ENCODE measurements at places on chromosomes 16 and 17.

- no peak for DNase-seq
These were observed 6.7 kb downstream of the GPR142 start for GRCh38 chr17:74373838-74374606.

GRCh38 chr16:72848759-72849664 is 198.9 kb downstream of the ZFHX3 start:
- peak; percentile 87 for DNase-seq

DNA sequence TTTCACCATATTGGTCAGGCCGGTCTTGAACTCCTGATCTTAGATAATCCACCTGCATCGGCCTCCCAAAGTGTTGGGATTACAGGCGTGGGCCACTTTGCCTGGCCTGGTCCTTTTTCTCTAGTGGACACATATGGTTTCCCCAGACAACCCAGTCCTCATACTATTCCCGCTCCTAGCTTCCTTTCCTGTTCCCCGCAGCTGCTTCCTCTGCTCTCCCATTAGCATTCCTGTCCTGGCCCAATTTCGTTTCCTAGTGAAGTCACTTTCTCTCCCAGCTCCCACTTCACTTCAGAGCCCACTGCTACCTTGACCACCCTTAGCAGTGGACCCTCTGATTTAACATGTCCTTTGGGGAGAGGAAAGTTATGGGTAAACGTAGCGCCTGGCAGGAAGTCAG is 11.3 kb downstream of the KATNIP start:
- DNase-seq = no peak

DNA sequence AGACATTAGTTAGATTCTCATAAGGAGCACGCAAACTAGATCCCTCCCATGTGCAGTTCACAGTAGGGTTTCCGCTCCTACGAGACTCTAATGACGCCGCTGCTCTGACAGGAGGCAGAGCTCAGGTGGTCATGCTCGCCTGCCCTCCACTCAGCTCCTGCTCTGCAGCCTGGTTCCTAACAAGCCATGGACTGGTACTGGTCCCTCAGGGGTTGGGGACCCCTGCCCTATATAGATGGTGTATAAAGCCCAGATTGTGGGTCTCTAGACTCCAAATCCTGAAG is 52.1 kb upstream of the LYRM9 start:
- no peak for DNase-seq

DNA sequence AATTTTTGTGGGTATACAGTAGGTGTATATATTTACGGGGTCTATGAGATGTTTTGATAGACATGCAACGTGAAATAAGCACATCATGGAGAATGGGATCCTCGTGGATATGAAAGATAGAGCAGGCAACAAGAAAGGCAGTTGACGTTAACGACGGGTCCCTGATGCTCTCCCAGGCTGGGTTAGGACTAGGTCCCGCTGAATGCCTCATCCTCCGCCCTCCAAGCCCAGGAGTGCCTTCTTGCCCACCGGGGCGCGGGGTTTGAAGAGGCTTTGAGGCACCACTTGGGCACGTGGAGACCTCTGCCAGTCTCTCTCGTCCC is 9.5 kb upstream of the ZFP90 start:
- DNase-seq = no peak

- no peak for DNase-seq
These were observed 838 bp upstream of the TMEM97 start for GRCh38 chr17:28317966-28318758.

DNA sequence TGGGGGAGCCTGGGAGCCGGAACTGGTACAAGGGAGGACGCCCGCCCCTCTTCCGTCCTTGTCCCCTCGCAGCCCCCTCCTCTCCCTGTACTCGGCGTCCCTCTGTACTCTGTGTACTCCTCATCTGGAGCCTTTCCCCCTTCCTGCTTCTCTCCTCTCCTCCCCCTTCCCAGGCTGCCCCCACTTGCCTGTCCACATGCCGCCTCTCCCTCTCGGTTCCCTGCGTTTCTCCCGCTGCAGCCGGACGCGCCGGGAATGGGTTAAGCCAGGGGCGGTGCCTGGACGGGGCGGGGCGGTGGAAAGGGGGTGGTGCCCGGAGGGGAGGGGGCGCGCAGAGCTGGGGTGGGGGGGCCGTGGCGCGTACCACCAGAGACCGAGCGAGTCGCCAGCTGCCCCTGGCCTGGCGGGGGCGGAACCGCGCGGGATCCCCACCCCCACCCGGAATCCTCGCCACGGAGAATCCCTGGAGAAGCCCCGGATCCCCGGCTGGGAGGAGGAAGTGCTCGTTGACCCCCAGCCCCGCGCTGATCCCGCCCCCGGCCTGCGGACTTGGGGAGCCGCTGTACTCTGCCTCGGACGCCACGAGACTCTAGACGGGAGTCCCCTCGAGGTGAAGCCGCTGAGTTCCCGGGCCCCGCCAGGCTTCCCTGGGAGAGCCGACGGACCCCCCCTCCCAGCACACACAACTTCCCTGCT is 22.6 kb downstream of the GJD3 start:
- peak; percentile 58 for DNase-seq

GRCh38 chr16:54341892-54342776 is 55.5 kb upstream of the IRX3 start:
- DNase-seq = peak; percentile 47

GRCh38 chr17:51224402-51225262 is 35.2 kb downstream of the MBTD1 start:
- DNase-seq = no peak

- DNase-seq = peak; percentile 27
These were observed 291.8 kb downstream of the SOX9 start for GRCh38 chr17:72412650-72413076.

GRCh38 chr17:20613248-20613647 is 33.7 kb downstream of the CDRT15L2 start:
- DNase-seq = no peak

DNA sequence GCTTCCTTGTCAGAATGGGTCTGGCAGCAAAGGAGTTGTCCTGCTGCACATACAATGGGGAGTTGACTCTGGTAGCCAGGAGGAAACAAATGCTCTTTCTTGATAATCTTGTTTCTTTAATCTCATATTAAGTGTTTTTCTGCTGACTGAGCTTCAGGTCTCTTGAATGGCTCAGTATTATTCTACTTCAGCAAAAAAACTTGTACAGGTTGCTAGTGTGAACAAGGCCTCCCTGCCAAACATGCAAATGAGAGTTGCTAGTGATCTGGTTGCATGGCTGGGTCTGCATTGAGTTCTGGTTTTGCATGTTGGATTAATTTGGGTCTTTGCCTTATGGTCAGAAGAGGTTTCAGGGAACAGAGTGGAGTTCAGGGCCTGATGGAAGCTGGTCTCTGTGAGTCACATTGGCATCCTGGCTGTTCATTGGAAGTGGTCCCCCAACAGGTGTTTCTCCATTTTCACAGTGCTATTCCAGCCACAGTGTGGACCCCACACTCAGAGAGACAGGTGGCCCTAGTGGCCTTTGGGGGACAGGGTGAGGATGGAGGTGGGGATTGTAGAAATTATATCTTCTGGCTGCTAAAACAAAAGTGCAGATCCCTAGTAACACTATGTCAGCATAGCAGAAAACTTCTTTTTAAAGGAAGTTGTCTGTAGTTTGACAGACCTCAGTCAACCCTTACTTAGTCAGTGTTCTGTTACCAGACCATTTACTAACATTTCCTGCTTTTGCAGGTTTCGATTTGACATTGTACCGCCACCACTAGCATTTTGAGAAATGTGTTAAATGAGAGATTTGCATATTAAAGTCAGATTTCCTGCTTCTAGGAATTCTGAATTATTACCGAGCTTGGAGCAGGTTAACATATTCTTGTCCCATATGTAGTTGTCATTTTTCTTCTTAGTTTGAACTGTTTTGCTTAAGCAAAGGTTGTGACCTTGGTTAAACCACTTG is 47.1 kb downstream of the EPN2 start:
- DNase-seq = no peak

GRCh38 chr16:12677502-12677901 is 126.2 kb downstream of the CPPED1 start:
- no peak for DNase-seq

- DNase-seq = no peak
These were observed 225.4 kb downstream of the SEC14L1 start for GRCh38 chr17:77366206-77366557.

GRCh38 chr17:58556833-58557250 is 42.4 kb upstream of the MTMR4 start:
- no peak for DNase-seq

DNA sequence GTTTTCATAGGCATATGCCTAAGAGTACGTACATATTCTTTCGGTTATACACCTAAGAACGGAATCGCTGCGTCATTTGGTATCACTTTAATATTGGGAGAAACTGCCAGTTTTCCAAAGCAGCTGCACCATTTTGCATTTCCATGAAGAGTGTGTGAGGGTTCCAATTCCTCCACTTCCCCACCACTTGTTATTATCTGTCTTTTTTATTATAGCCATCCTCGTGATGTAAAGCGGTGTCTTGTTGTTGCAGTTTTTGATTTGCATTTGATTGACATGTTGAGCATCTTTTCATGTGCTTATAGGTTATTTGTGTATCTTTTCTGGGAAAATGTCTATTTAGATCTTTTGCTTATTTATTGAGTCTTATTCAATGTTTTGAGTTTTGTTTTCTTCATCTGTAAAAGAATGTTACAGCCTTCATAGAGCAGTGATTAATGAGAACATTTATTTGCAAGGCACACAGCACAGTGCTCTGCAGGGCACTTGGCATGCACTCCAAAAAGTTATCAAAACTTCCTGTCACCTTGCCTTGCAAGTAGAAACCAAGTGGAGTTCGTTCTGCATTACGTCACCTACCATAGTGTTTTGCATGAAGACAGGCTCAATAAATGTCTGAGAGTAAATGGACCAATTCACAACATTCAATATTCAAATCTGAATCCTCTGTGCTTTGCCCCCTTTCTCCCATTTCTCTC is 26.6 kb upstream of the ST6GALNAC1 start:
- no peak for DNase-seq

DNA sequence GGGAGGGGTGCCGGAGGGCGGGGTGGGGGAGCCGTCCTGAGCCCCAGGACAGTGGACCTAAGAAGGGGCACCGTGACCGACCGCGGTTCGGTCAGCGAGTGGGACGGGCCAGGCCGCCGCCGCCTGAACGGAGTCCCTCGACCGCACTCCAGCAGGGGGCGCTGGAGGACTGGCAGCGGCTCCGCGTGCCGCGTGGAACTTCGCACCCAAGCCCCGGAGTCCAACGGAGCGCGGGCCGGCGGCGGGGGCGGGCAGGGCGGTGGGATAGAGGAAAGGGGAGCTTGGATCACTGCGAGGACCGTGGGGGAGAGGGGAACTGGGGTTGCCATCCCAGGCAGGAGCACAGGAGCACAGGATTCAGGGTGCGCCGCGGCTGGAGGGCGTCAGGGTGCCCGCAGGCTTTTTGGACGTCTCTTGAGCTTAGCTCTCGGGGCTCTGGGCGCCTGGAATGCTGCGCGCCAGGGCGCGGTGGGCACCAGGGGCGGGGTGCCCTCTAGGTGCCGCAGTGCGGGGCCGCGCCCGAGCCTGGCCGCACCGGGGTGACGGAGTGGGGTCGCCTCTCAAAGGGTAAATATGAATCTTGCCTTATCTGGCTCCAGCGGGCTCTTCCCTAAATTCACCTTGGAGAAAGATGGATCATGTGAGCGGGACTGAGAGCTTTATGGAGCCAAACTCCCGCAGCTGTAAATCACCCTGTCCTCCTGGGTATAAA is 379 bp upstream of the OTOP2 start:
- peak; percentile 28 for DNase-seq

DNA sequence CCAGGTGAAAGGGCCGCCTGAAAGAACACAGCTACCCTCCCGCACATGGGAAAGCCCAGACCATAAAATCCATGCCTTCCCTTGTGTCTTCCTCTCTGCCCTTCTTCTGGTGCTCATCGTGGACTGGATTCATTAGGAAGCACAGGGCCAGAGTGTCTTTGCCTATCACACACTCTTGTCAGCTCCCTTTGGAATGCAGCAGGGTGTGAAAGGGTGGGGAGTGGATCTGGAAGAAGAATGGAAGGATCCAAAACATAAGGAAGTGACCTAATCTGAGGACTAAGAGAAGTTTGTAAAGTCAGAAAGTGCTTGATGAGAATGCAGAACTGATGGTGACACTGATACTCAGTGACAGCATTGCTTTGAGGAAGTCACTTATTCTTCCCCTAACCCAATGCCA is 1147.3 kb upstream of the GOT2 start:
- no peak for DNase-seq

- no peak for DNase-seq
These were observed 144.1 kb downstream of the RAB11FIP4 start for GRCh38 chr17:31535581-31535981.

- peak; percentile 55 for DNase-seq
These were observed 10.1 kb upstream of the ZFPM1 start for GRCh38 chr16:88442727-88443576.

DNA sequence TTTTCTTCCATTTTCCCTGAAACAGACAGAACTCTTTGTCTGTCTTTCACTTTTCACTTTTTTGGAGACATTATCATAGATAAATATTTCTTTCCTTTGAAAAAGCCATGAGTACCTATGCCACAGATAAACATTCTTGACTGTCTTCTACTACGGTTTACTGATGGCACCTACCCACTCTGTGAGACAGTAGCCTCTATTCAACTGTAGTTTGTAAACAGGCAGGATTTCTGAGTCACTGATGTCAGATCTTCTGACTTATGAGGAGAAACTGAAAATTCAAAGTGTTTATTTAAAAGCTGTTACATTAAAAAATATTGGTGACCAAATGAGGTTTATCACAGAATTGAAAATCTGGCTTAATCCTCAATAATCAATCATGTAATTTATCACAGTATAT is 658.4 kb downstream of the TOX3 start:
- DNase-seq = no peak

DNA sequence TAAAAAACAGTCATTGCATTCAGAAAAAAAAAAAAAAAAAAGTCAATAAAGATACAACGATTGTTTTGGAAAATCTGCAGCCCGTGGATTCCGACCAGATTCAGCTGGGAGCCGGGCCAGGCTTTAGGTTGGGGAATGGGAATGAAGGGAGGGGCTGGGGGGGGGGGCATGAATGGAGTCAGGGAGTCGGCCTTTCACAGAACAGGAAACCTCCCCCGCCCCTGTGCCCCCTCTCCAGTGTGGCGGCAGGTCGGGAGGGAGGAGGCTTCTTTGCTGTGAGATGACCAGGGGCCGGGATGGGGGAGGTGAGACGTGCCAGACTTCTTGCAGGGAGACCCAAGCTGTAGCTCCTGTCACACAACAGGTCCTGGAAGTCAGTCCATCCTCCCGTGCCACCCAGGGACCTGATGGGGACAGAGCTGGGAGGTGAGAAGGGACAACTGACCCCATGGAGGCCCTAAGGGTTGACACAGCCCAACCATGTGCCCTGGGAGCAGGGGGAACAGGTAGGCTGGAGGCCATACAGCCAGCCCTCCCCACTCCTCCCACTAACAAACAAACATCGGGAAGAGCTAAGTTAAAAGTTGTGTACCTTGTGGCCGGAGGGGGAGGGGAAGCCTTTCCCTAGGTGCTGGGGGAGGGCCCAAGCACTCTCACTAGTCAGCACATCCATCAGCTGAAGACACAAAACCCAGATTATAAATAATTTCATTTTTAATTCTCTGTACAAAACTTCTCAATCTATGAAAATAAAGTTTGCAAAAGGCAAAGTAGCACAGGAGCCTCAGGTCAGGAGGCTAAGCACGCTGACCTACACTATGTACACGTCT is 25.2 kb downstream of the SREBF1 start:
- DNase-seq = peak; percentile 55
